ENCODE measurements at places on chromosomes 6 and 20.

GRCh38 chr6:169038691-169039090 lies 215.0 kb downstream of the THBS2 start:
- no peak for DNase-seq

GRCh38 chr20:44370639-44371218 lies 15.2 kb downstream of the HNF4A start:
- DNase-seq, result no peak

DNA sequence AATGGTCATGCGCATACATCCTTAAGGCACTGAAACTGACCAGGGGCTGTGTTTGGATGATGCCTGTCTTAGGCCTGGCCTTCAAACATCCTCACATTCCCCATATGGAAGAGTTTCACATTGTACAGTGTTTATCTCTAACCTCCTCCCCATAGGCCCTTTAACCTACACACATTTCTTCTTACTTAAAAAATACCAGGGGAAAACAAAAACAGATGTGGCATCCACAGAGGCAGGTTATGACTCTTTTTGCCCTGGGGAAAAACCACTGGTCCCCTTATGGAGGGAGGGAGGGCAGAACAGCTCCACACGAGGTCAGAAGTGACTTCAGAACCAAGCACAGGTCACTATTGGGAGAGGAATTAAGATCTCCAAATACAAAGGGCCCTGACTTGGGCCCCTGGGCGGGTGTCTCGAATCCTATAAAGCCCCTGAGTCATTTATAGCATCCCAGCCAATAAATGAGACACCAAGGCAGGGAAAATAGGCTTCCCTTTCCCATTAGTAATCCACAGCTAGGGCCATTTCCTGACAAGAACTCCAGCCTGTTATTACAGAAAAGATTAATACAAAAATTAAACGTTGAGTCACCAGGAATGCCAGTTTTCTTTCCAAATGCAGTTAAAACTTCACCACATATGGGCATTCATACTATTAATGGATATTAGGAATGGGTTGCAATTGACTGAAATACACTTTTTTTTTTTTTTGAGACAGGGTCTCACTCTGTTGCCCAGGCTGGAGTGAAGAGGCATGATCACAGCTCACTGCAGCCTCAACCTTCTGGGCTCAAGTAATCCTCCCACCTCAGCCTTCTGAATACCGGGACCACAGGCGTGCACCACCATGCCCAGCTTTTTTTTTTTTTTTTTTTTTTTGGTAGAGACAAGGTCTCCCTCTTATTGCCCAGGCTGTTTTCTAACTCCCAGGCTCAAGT lies 107.2 kb downstream of the ATP9A start:
- no peak for DNase-seq

DNA sequence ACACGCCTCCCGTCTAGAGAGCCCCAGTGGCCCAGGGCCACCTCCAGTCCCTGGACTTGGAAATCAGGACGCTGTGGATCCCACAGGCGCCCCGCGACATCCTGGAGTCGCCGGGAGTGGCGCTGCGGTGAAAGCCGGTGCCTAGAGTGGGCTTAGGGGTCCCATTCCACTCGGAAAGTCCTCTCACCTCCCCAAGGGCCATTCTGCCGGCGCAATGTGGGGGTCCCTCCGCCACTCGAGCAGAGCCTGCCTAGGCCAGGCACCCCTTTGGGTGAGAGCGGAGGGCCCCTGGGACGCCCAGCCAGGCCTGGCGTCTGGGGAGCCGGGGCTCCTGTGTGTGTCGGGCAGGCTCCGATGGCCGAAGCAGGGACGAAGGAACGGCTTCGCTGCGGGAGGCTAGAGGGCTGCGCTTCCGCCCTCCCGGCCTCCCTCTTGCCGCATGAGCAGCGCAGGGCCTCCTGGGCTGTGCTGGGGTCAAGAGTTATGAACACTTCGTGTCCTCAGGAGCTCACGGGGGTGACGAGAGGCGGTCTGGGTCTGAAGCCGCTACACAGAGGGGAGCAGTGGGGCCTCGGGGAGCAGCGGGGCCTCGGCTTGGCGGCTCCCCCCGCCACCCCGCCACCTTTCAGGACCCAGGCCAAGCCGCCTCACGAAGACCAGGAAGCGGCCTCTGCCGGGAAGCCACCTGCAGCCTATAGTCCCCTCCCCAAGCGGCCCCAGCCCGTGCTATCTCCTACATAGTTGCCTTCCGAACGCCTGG lies 13.6 kb downstream of the POU3F2 start:
- no peak for DNase-seq

GRCh38 chr6:125208625-125209249 lies 55.2 kb downstream of the TPD52L1 start:
- DNase-seq, result no peak

- no peak for DNase-seq
These were observed 84.9 kb downstream of the BTBD9 start for GRCh38 chr6:38554700-38555413.

DNA sequence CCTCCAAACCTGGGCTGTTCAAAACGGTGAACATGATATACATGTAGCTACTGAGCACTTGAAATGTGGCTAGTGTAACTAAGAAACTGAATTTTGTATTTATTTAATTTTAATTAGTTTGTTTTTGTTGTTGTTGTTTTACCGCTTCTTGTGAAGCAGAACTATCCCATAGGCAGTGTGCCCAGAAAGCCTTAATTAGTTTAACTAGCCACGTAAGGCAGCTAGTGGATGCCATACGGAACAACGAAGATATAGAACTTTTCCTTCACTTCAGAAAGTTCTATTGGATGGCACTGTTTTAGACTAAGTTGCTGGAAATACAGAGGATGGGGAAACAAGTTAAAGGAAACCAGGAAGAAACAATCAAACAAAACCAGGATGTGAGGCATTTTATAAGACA lies 70.6 kb downstream of the NUDT3 start:
- DNase-seq, result no peak

- no peak for DNase-seq
These were observed 43.5 kb downstream of the ANKRD60 start for GRCh38 chr20:58184984-58185383.

- DNase-seq, result no peak
These were observed 26.1 kb upstream of the F13A1 start for GRCh38 chr6:6346427-6347023.

GRCh38 chr6:83920017-83920416 lies 60.5 kb downstream of the CYB5R4 start:
- DNase-seq, result no peak

GRCh38 chr6:106197441-106197840 lies 111.3 kb downstream of the PRDM1 start:
- no peak for DNase-seq

GRCh38 chr6:82951389-82951788 lies 114.3 kb downstream of the UBE3D start:
- no peak for DNase-seq

DNA sequence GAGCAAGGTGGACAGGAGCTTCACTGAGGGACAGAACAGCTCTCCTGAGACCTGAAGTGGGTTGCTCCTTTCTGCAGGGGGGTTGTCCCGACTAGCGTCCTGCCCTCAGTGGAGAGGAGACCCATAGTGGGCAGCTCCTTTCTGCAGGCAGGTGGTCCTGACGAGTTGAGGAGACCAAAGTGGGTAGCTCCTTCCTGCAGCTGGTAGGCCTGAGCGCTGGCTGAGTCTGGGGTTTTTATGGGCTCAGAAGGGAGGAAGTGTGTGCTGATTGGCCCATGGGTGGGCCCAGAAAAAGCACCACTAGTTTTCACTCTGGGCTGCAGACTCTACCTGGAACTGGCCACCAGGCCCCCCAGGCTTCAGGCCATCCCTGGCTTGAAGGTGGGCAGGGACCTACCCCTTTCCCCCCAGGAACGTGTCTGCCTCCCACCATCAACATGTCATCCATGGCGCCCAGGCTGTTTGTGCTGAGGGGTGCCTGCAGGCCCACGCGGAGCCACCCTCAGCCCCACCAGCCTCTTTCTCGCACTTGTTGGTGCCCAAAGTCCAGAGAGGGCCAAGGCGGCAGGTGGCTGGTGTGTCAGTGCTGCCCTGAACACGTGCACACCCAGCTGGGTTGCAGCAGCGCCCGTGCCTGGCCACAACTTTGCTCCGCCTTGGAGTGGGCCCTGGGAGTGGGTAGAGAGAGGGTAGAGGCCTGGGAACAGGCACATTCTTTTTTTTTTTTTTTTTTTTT lies 1.6 kb upstream of the DEK start:
- DNase-seq, result no peak

GRCh38 chr20:60009318-60009717 lies 51.1 kb downstream of the CDH26 start:
- no peak for DNase-seq

- DNase-seq, result no peak
These were observed 41.5 kb downstream of the RALGAPB start for GRCh38 chr20:38514185-38514584.

DNA sequence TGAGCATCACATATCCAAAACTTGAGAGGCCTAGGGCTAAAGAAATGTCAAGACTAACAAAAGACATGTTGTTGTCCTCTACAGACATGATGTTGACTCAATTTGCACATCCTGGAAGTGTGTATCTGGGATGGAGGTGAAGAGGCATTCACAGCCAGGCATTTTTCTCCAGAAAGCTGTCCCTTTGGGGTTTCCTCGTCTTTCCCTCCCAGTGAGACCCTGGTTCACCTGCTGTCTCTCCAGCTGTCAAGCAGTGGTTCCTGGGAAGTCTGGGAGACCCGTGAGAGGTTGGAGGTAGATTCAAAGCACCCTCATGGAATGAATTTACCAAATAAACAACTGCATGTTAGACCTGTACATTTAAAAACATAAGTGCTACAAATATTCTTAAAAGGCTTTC lies 32.1 kb downstream of the BACH2 start:
- no peak for DNase-seq

GRCh38 chr6:107714104-107714503 lies 110.0 kb downstream of the SCML4 start:
- DNase-seq, result no peak

DNA sequence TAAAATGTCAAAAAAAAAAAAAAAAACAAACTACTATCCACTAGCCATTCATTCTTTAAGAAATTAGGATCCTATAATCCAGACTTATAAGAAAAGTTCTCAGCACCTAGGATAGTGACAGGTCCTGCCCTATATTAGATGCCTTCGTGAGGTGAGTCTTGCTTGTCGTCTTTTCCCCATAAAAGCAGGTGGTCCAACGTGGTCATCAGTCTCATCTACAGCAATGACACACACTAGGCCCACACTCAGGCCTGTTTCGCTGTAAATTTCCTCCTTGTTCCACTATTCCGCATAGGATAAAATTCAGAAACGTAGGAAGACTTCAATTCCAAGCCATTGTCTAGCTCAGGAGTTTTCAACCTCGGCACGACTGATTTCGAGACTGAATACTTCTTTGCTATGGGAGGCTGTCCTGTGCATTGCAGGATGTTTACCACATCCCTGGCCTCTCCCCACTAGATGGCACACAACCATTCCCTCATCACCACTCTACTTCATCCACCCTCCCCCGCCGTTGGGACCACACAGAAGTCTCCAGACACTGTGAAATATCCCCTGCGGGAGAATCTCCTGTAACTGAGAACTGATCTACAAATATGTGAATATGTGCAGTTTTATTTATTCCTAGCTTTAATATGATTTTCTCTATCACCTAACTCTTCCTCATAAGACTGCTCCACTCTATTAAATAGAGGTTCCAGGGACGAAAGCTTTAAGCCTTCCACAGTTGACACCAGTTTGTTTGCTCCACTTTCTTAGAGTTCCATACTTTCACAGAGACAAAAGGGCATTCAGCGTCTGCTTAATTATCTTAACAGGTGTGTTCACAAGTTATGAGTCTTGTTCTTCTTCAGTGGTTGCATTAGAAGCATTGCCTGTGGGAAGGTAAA lies 346.3 kb downstream of the BMP2 start:
- no peak for DNase-seq

DNA sequence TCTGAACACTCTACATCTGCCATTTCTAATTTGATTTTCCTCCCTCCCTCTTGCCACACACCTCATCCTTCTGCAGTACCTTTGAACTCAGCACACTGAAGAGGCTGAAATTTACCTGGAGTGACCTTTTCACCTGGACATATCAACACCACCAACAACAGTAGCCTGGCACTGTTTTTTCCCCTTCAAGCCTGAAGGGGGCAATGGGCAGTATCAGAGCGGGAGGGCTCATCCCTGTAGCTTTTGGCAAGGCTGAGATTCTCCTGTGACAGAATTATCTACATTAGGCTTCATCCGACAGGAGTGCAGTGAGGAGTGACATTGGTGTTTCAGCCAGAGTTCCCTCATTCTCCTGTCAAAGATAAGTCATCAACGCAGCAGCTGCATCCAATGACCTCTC lies 312.8 kb upstream of the SPTLC3 start:
- DNase-seq, result no peak

DNA sequence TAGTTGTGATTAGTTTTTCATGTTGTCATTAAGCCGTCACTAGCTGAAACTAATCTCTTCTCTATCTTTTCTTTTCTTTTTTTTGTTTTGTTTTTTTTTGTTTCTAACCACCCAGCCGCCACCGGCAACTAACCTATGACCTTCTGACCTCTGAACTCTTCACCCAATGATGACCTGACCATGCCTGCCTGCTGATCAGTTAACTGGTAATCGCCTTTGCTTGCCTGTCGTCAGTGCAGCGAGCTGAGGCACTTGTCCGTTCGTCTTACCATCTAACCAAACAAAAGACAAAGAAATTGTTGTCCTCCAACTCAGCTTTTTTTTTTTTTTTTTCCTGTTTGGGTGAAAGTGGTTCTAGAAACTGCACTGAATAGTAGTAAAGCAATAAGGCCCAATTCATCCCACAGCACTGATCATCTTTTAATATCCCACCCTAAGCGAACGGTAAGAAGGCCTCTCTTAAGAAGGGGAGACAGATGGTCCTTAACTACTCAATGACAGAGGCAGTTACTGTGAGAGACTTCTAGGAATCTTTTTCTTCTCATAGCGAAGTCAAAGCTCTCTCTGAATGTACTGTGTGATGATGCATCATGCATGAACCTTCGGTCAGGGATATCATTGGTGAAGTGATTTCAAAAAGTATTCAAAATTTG lies 156.2 kb downstream of the QKI start:
- no peak for DNase-seq

DNA sequence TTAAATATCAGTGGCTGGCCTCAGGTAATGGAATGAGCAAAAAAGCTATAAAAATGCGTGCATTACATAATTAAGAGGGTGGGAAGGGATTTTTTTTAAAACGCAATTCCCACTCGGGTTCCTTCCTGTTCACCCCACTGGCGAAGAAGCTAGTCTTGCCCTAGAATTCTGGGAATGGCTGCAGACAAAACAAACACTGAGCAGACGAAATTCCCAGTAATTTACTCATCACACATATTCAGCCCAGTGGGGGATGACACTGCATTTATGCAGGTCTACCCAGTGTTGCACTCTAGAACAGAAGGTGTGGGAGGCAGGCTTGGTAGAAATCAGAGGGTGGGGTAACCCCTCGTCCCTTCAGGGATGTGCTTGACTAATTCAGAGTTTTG lies 2695.0 kb upstream of the DEFB115 start:
- DNase-seq, result no peak

DNA sequence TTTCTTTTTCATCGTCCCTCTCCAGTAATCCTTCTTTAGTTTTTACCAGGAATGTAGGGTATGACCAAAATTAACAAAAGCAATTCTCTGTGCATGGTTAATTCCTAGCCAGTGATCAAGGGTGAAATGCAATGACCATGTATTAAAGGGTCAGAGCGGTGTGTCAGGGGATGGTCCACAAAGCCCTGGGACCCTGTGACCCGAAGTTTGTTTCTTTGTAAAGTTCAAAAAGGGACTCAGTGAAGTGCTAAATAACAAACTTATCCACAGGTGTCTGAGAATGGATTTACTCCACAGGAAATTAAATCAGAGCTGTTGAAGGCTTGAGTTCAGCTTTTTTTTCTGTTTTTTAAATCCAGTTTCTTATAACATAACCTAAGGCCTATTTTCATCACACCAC lies 375.7 kb downstream of the GJA1 start:
- DNase-seq, result no peak
